ENCODE measurements at places on chromosomes 16 and 17.

- peak; percentile 88 for DNase-seq
Observed at GRCh38 chr17:40542558-40543411, 22.5 kb downstream of the CCR7 start.

DNA sequence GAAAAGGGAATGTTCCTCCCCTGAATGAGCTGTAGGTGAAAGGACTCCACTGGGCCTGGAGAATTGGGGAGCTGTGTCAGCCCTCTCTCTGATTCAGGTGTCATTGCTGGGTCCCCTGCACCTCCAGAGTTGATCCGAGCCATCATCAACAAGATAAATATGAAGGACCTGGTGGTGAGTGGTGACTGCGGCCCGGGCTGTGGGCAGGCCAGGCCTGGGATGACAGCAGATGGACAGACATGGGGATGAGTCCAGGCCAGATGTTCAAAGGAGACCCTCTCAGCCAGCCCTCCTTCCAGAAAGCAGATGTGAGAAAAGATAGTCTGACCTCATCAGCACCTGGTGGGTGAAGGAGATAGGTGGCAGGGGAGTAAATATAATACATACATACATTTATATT, 4.6 kb downstream of the CHAD start:
- no peak for DNase-seq

DNA sequence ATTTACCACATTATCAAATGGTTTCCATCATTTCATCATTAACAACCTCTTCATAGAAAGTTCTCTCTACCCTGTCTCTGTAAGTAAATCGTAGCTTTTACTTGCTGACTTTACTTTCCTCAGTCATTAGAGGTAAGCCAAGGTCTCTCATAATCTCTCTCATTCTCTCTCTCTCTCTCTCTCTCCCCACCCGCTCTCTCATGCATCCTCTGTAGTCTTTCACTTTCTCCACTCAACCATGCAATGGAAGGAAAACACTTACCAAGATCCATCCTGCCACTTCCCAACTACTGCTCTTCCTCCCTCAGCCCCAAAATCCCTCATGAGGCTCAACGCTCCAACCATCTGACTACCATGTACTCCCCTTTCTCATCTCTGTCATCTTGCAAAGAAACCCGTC, 6.1 kb downstream of the CEP112 start:
- peak; percentile 58 for DNase-seq

DNA sequence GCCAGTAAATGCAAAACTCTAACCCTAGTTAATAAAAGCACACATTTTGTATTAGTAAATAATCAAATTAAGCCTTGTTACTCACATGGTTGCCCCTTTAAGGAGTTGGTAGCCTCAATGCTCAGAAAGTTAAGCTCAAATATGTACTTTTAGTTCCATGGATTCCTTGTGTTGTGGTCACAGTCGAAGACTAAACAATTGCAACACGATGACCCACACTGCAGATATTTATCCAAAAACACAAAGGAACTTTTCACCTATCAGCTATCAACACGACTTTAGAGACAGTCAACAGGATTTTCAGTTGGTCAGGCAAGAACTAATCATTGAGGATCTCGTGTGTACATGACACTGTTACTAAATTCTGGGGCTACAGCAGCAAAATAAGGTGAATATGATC, 47.4 kb upstream of the NUDT7 start:
- no peak for DNase-seq

DNA sequence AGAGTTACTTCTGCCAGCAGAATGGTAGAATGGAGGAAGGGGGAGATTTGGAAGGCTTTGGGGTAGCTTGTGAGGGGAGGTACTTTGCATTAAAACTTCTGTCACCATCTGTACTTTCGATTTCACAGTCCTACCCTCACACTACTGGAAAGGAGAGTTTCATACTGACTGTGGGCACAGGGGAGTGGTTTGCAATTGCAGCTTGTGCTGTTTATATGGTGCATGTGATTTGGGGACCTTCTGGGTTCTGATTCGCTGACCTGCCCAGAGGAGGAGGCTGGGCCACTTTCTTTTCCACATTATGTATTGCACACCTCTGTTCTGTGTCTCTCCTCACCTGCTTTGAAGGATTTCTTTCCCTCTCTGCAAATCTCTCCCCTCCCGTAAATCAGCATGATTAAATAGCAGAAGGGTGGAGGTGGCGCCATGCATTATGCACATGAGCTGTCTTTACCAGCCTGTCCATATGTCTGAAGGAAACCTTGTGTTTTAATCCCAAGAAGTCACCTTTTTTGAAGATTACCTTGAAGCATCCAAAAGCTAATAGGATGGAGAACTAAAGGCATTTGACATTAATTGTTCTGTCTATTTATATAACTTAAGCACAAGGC, 90.9 kb downstream of the RBFOX1 start:
- DNase-seq, result no peak

- DNase-seq, result no peak
Observed at GRCh38 chr17:61362852-61363600, 36.6 kb upstream of the TBX2 start.

DNA sequence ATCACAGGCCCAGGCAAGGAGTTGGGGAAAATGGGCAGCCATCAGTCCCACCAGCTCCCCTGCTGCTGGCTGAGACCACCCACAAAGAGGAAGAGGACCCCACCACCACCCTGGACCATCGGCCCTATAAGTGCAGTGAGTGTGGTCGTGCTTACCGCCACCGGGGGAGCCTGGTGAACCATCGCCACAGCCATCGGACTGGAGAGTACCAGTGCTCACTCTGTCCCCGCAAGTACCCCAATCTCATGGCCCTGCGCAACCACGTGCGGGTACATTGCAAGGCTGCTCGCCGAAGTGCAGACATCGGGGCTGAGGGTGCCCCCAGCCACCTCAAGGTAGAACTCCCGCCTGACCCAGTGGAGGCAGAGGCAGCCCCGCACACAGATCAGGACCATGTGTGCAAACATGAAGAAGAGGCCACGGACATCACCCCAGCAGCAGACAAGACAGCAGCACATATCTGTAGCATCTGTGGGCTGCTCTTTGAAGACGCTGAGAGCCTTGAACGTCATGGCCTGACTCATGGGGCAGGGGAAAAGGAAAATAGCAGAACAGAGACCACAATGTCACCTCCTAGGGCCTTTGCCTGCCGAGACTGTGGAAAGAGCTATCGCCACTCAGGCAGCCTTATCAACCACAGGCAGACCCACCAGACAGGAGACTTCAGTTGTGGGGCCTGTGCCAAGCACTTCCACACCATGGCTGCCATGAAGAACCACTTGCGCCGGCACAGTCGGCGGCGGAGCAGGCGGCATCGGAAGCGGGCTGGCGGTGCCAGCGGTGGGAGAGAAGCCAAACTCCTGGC, 3.6 kb downstream of the ZNF646 start:
- DNase-seq, result no peak

DNA sequence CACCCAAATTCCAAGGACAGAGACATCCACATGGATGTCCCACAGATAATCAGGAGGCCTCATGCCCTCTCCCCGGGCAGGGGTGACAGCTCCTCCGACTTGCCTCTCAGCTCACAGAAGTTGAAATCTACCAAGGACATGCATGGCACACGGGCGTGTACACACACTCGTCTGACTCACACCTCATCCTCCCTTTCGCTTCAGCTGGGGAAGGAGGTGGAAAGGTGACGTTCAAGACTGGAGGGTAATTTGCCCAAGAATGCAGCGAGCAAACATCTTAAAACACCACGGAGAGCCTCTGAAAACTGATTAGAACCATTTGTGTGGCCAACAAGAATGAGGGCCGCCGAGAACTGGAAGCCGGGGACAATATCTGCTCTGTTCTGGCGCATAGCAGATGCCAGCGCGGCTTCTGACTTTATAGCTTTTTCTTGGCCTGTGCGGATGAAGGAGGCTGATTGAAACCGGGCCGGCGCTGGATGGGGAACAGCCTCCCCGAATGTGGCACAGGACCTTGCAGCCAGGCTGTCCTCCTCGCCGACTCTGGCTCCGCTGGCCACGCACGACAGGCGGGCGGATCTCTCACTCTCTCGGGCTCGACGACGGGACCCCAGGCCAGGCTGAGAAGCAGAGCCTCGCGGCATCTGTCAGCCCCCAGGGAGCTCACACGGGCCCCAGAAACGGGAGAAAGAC, 100.9 kb downstream of the C16orf95 start:
- DNase-seq, result no peak

- DNase-seq, result no peak
Observed at GRCh38 chr17:34673516-34673915, 94.1 kb downstream of the TMEM132E start.

DNA sequence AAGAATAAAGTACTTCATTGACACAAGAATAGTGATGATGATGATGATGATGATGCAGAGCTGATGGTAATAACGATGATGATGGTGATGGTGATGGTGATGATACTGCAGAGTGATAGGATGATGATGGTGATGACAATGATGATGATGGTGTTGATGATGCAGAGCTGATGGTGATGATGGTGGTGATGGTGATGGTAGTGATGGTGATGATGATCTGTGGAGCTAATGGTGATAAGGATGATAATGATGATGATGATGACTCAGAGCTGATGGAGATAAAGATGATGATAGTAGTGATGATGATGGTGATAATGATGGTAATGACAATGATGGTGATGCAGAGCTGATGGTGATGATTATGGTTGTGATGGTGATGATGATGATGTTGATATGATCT, 448.1 kb downstream of the HS3ST4 start:
- no peak for DNase-seq

DNA sequence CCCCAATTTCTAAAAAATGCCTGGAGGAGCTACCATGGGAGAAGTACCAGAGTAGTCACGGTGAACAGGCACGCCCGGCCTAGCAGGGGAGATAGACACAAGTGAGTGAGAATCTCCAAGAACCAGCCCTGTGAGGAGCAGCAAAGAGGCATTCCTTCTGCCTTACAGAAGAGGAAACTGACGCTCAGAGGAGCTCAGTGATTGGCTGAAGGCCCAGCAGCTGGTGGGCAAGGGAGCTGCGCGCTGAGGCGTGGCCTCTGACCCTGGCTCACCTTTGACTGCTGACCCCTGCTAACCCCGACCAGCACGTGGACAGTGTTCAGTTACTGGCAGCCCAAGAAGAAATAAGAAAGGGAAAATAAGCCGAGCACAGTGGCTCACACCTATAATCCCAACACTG, 1.8 kb downstream of the C16orf96 start:
- DNase-seq, result no peak

DNA sequence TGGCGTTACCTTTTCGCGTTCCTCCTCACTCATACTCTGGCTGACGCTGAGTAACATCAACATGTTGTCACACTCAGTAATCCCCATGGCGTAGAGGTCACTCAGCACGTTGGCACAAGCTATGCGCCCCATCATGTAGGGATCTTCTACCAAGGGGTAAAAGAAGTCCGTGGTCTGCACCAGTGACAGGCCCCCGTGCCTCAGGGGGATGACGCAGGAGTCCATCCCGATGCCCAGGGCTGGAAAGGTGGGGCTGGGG, 596 bp downstream of the SEPHS2 start:
- no peak for DNase-seq

DNA sequence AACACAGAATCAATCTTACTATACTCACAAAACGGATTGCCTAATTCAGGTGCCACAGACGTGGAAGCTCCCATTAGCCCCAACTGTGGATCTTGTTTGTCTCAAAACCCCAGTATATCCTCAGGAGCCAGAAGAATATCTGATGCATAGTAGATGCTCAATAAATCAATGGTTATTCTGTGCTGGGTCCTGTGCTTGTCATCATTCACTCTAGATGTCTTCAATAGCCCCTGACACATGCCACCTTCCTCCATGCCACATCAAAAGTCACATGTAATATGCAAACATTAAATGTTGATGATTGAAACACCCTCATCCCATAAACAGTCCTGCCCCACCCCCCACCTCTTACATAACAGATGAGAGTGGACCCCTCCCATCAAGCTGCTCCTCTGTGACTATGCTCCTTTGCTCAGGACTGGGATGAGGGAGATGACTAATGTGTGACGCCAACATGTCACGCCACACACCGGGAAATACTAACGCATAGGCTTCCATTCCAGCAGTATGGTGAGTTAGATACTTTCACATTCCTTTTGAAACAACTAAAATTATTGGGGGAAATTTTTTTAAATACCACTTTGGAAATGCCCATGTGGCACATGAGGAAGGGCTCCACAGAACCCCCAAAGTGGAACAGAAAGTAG, 267.6 kb upstream of the SDK2 start:
- DNase-seq, result no peak

GRCh38 chr17:17114592-17115225, 72.5 kb downstream of the MPRIP start:
- no peak for DNase-seq

DNA sequence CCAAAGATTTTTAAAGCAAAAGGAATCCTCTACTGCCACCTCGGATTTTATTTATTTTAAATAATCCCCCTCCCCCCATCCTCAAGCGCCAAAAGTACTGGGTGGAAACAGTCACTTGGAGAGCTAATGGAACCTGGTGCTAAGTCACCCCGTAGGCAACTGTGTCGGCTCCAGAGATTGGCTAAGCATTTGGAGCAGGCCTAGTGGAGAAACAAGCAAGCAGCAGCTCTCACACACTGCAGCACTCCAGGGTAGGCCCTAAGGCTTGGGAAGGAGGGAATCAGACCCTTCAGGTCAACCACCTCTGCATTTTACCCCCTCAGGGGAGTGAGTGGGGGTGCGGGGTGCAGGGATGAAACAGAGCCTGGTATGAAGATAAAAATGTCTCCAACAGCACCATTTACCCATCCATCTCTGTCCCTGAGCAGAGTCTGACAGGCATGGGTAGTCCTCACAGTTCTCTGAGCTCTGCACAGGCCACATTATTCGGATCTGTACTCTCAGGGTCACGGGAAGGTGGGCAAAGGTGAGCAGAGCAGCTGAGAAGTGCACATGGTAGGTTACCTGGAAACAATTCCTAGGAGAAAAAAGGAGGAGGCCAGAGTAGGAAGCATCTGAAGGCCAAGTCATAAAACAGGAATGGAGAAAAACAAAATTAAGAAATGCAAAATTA, 27.2 kb upstream of the STAC2 start:
- DNase-seq, result no peak

DNA sequence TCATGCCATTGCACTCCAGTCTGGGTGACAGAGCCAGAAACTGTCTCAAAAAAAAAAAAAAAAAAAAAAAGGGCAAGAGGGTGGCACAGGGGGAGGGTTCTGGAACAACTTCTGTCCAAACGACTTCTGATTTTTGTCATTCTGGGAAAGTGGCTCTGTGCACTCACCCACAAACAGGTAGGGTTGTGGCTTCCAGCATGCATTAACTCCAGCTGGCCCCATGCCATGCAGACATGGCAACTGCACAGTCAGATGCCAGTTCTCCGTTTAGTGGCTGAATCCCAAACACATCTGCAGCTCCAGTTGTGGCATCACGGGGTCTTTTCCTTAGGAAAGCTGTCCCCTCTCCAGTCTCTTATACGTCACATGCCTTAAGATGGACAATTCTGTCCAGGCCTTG, 30.3 kb downstream of the B4GALNT2 start:
- no peak for DNase-seq

GRCh38 chr17:689556-690275, 24.9 kb downstream of the VPS53 start:
- no peak for DNase-seq

DNA sequence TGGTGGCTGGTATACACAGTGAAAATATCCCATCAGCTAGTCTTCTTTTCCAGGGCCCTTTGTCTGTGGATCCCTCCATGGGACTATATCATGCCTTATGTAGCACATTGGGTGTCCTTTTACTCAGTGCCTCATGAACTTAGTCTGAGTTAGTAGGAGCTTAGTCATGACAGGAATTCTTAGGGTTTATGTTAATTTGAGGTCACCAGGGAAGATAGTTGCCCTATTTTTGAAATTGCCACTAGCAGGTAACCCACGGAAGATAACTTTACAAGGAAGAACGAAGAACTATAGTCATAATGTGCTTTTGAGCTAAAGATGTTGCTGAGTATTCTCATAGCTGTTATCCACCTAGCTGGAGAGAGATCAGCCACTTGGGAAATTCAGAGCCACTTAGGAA, 14.8 kb upstream of the PLK1 start:
- DNase-seq, result no peak

- DNase-seq, result no peak
Observed at GRCh38 chr16:18805257-18805773, 4.0 kb upstream of the ARL6IP1 start.
